ENCODE measurements at places on chromosomes 7 and 10.

- no peak for DNase-seq
Measured at GRCh38 chr10:12196531-12197211, 683 bp downstream of the CDC123 start.

GRCh38 chr10:127848226-127848625, 44.5 kb downstream of the CLRN3 start:
- no peak for DNase-seq

DNA sequence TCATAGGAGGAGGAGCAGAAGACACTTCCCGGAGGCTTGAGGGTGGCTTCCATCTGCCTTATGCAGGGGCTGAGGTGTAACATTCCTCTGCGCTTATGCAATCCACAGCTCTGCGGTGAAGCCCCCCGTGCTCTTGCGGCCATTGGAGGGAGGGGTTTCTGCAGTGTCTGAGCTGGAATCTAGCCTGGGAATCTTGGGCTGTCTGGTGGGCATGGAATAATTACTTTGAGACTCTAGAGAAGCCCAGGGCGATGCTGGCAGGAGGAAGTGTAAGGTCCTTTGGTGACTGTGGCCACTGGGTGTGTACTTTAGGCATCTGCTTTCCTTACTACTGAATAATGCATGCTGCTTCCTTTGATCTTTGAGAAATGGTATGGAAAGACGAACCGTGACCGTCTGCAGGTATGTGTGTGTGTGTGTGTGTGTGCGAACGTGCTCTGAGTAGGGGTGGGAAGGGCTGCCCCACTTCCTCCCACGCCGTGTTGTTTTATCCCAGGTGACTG, 181.0 kb downstream of the PRPF18 start:
- DNase-seq: no peak

- no peak for DNase-seq
Measured at GRCh38 chr10:118669020-118669791, 73.8 kb upstream of the PRLHR start.

DNA sequence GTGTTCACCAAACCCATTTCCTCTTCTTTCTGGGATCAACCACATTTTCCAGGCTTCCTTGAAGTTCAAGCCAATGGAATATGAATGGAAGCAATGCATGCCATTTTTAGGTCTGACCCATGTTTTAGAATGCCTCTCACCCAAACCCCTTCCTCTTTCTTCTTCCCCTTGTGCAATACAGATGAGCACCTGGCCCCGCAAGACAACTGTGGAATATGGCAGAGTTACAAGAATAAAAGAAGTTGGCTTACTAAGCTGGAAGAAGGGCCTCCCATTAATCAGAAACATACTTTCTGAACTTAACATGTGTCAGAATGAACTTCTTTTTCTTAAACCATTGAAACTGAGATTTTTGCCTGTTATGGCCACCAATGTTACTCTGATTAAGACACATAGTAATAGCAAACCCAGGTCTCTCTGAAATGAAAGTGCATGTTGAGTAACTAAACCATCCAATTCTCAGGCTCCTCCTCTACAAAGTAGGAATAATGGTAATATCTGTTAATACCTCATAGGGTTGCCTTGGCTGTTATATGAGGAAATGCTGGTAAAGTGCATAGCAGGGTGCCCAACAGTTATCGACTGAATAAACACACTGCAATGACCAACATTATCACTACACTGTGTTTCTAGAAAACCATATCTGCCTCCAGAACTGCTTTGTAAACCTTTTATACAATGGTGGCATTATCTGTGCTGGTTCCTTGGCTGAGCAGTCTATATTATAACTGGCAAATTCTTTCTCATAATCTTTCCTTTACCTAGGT, 382.2 kb upstream of the NRP1 start:
- no peak for DNase-seq

DNA sequence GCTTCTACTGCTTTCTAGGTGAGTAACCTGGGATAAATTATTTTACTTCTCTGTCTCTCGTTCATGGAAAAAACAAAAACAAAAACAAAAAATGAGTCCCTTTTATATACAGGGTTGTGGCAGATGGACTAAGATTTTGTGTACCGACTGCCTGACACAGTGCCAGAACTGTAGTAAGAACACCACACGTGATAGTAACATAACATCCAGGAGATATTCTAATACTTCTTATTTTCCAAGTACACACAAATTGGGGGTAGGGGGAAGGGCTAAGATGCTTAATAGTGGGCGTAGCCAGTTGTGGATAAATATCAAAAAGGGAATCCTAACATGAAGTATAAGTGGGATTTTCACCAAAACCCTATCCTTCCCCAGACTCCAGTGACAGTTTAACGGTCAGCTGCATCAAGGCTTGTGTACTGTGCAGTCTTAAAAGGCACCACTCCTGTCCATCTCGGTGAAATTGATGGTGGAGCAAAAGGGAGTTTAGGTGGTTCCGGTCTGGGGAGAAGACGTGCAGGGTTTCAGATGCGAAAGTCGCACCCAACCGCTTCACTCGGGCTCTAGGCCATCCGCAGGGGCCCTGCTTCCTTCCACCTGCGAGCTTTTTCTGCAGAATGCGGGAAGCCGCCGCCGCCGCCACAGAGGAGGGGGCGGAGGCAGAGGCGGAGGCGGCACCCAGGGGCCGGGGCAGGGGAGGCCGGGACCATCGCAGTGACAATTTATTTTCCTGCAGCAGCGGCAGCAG, at the start of gene STAMBPL1:
Gene STAMBPL1 (plus strand): TSS at position 712 of the 748 bp plus-strand sequence. CDS start 21,464 bp downstream, outside the sequence.
- DNase-seq: peak; percentile 51

GRCh38 chr7:134878746-134879357, 99.4 kb downstream of the CALD1 start:
- DNase-seq: no peak

- DNase-seq: no peak
Measured at GRCh38 chr10:77104459-77104980, 533.1 kb downstream of the KCNMA1 start.

- DNase-seq: no peak
Measured at GRCh38 chr10:100485366-100485765, 22.6 kb downstream of the WNT8B start.

GRCh38 chr10:88946965-88947590, 5.5 kb downstream of the ACTA2 start:
- no peak for DNase-seq

- DNase-seq: no peak
Measured at GRCh38 chr10:13698217-13698616, 111.5 kb downstream of the PRPF18 start.

- no peak for DNase-seq
Measured at GRCh38 chr10:130179640-130180039, 43.4 kb downstream of the GLRX3 start.

- no peak for DNase-seq
Measured at GRCh38 chr10:133257489-133258065, 19.1 kb downstream of the ADAM8 start.

DNA sequence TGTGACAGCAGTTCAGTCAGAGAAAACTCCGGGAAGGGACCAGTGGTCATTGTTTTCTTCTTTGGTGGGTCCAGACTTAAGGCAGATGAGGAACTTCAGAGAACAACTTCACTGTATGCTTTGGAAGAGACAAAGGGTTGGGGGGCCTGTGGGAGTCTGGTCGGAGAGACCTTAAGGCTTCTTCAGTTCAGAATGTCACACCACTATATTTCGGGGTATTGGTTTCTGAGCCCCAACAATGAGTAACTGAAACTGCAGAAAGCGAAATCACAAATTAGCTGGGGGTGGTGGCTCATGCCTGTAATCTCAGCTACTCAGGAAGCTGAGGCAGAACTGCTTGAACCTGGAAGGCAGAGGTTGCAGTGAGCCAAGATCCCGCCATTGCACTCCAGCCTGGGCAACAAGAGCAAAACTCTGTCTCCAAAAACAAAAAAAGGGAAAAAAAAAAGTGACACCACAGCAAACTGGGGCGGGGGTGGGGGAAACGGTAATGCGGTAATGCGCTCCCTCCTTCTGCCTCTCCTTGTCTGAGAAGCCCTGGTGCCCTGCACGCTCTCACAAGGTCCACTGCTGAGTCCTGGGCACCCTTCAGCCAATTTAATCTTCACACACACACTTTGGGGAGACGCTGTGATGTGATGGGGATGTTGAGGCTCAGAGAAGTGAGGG, 2.2 kb upstream of the ADIRF start:
- DNase-seq: no peak

GRCh38 chr10:123994417-123995081, 98.8 kb downstream of the CHST15 start:
- peak; percentile 61 for DNase-seq

- no peak for DNase-seq
Measured at GRCh38 chr7:2814186-2814945, 29.7 kb downstream of the GNA12 start.

DNA sequence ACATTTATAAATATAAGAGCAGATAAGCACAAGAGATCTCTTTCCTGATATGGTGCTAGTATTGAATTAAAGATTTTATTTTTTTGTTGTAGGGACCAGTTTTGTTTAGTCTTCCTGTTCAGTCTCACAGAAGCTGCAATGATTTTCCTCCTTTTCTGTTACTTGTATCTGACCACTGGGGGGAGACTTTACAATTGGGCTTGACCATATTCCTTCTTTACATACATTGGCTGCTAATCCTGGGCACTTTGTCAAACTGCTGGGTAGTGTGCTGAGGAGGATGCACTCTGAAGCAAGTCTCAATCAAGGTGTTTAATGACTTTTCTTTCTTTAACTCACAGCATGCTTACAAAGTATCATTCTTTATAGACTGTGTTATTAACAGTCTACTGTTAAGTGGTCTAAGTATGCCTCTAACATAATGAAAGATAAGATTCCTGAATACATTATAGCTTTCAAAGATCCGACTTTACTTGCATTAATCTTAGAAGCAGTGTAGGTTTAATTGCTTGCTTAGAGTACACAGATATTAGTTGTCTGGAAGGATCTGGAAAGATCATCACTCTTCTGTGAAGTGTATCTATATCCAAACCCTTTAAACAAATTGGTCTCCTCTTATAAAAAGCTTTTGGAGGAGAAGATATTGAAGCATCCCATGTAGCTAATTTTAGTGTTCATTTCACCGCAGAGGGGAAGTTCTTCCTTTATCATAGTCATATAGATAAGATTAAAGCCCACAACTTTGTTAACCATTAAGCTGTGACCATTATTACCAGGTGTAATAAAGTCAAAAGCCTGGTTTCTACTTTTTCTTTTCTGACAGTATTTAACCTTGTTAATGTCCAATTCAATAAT, 3.1 kb downstream of the PALS2 start:
- DNase-seq: no peak

DNA sequence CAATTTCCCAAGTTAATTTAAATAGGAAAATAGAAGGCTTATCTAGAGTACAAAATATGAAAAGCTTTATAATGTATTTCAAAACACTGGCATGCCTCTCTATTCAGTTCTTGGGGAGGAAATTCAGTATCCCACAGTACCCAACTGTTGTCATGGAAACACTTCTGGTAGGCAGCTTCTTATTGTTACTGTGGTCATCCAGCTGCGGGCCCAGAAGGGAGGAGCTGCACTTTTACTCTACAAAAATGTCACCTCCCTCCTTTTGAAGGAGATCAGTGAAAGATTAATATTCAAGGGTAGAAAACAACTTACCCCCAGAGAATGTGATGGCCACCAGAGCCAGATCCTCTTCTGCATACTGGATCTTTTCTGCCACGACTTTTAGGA, 202.8 kb downstream of the RAPGEF5 start:
- no peak for DNase-seq

DNA sequence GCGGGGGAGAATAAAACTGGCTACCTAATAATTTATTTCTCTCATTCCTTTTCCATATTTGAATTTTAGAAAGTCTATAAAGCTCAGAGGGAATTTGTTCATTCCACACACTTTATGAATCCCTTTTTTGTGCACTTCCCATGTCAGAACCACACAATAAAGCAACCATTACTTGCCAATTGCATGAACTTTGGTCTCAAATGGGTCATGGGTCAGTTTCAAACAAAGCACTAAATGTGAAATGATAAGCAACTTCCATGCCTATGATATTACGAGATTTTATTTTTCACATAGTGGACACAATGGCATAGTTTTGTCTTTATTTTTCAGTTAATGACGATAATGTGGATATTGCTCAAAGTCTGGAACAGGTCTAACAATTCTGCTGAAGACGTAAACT, 18.6 kb upstream of the RELN start:
- DNase-seq: no peak

- DNase-seq: no peak
Measured at GRCh38 chr7:2002561-2003450, 229.9 kb downstream of the MAD1L1 start.

Measured in activated CD4-positive, CD25-positive, alpha-beta regulatory T cell treated with anti-CD3 and anti-CD28 coated beads, Interleukin-2, amount 50 U/mL, for 16 hours (primary cell).